ENCODE measurements at places on chromosomes 6 and 20.

DNA sequence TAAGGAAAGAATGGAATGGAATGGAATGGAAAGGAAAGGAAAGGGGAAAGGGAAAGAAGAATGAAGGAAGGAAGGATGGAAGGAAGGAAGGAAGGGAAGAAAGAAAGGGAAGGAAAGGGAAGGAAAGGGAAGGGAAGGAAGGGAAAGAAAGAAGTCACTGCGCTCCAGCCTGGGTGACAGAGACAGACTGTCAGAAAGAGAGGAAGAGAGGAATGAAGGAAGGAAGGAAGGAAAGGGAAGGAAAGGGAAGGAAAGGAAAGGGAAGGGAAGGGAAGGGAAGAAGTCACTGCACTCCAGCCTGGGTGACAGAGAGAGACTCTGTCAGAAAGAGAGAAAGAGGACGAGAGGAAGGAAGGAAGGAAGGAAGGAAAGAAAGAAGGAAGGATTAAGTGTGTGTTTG lies 221.2 kb upstream of the LAMP5 start:
- no peak for DNase-seq

- DNase-seq, result no peak
Observed at GRCh38 chr6:106101466-106101865, 15.3 kb downstream of the PRDM1 start.

GRCh38 chr6:111173946-111174345 lies 86.6 kb downstream of the SLC16A10 start:
- DNase-seq, result no peak

- no peak for DNase-seq
Observed at GRCh38 chr20:49854190-49854875, 41.7 kb downstream of the SLC9A8 start.

GRCh38 chr6:16339265-16339587 lies 100.8 kb downstream of the GMPR start:
- no peak for DNase-seq

- no peak for DNase-seq
Observed at GRCh38 chr6:44917430-44917829, 410.7 kb upstream of the RUNX2 start.

DNA sequence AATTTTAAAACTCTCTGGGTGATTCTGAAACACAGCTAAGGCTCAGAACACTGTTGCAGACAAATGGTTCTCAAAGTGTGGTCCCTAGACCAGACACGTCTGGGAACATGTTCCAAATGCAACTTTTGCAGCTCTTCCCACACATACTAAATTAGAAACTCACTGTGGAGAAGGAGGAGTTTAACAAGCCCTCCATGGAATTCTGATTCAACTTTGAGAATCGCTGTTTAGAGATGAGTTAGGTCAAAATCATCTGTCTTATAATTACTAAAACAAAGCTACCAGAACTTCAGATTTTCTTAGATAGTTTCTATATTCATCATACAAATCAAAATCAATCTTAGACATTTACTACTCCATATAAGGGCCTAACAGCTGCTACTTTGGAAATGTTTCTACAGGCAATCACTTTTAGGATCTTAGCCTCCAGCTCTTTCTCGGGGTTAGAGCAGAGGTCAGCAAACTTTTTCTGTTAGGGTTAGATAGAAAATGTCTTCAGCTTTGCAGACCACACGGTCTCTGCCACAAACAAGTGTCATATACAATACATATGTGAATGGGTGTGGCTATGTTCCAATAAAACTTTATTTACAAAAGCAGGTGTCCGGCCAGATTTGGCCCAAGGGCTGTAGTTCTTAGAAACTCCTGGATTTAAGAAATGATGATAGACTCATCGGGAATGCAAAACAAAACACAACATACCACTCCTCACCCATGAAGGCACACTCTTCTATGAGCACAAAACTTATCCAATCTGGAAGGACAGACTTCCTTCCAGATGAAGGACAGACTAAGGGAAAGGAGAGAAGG lies 50.0 kb upstream of the ARHGAP18 start:
- DNase-seq, result no peak

DNA sequence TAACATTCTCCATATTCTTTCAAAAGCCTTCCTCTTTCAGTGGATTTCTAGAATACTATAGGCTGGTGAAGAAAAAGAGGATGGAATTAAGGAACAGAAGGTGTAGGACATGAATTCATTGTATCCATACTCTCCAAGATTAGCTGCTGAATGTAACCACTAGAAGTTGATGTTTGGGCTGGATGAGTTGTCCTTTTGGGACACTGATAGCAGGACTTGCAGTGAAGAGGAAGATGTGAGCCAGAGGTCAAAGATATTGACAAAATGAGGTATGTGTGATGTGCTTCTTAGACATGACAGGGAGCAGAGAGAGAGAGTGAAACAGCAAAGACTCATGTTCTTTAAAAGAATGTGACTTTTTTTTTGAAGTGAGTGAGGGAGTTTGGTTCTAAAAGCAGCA lies 134.3 kb upstream of the MAN1A1 start:
- DNase-seq, result no peak

DNA sequence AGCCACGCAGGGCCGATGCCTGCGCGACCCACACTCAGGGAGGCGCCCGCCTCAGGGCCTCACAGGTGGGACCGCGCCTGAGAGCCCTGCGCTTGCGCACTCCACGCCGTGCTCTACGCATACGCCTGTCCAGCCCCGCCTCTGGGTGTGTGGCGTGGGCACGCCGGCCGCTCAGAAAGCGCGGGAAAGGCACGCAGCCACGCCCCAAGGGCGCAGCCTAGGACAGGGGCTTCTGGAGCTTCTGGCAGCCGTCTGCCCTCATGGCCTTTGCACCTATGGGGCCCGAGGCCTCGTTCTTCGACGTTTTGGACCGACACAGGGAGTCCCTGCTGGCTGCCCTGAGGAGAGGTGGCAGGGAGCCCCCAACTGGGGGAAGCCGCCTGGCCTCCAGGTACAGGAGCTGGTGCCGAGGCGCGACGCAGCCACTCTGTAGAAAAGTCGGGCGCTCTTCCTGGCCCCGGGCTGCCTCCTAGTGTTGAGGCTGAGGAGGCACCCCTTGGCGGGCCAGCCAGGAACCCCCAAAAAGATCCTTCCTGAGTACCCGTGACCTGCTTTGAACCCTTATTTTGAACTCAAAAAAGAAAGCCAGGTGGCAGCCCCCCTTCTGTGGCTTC lies at the start of gene SPO11:
TSS of gene SPO11 (plus strand) at position 196 of the 614 bp plus-strand sequence. CDS start at position 261, 65 bp downstream.
- no peak for DNase-seq

DNA sequence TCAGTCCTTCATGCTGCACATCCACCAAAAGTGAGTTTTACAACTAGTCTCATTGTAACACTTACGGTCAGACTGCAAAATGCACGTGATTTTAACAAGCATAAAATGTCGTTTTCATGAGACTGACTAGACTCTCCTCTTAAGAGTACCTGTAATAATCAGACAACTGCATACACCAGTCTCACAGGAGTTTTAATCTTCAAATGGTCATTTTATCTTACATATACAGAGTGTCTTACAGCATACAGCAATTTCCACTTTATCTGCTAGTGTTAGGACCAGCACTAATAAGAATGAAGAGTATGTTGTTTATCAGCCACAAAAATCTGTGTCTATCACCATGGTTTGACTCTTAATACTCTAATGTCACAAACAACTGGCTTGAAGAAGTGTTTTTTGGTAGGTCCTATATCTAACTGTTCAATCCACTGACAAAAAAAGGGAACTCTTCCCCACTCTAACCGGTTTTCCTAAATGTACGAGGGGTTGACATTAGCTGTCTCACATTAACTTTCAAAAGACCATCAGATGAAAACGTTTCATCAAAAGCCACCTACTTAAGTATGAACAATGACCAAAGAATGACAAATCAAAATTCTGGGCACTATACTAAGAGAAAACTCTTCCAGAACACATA lies 1.5 kb upstream of the ASF1A start:
- peak; percentile 34 for DNase-seq

GRCh38 chr6:151101161-151101815 lies 138.5 kb upstream of the AKAP12 start:
- no peak for DNase-seq

GRCh38 chr6:83429857-83430610 lies 817 bp downstream of the ME1 start:
- peak; percentile 68 for DNase-seq

GRCh38 chr20:57587989-57588377 lies 27.1 kb downstream of the PCK1 start:
- no peak for DNase-seq

DNA sequence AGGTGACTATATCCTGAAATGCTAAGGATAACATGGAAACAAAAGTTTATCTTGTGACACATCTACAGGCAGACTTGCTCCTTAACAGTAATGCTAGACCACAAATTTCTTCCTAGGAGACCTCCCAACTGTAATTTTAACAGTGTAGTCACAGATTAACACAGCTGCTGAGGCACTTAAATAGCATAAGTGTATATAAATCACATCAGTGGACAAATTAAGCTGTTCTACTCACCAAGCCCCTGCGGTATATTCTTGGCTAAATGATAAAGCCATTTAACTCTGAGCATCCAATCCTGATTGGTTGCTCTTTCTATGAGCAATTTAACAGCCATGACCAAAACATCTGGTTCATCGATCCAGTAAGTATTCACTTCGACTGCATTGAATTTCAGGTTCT lies 73.3 kb upstream of the LYRM2 start:
- no peak for DNase-seq

DNA sequence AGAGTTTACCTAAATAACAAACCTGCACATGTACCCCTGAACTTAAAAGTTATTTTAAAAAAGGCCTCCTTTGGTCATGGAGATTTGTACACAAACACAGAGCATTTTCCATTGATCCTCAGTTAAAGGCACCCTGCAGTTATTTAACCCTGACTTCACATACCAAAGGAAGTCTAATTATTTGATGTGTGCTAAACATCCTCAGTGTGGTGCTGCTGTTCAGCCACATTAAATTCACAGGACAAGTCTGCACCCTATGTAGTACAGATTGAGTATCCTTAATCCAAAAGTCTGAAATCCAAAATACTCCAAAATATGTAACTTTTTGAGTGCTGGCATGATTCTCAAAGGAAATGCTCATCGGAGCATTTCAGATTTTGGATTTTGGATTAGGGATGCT lies 21.4 kb downstream of the KCNQ5 start:
- no peak for DNase-seq

GRCh38 chr20:63976980-63977738 lies 2.3 kb downstream of the SAMD10 start:
- no peak for DNase-seq

GRCh38 chr6:71498638-71499037 lies 210.0 kb downstream of the OGFRL1 start:
- no peak for DNase-seq

DNA sequence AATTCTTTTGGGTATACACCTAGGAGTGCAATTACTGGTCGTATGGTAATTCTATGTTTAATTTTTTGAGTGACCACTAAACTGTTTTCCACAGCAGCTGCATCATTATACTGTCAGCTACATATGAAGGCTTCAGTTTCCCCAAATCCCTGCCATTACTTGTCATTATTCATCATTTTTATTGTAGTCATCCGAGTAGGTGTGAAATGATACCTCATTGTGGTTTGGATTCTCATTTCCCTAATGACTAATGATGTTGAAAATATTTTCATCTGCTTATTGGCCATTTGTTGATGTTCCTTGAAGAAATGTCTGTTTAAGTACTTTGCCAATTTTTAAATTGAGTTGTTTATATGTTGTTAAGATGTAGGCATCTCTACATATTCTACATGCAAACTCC lies 633.6 kb upstream of the IMPG1 start:
- DNase-seq, result no peak

Measured in astrocyte of the hippocampus (primary cell).